NCI-H2107 (cell line): ENCODE measurements at places on chromosomes 3 and 15.

DNA sequence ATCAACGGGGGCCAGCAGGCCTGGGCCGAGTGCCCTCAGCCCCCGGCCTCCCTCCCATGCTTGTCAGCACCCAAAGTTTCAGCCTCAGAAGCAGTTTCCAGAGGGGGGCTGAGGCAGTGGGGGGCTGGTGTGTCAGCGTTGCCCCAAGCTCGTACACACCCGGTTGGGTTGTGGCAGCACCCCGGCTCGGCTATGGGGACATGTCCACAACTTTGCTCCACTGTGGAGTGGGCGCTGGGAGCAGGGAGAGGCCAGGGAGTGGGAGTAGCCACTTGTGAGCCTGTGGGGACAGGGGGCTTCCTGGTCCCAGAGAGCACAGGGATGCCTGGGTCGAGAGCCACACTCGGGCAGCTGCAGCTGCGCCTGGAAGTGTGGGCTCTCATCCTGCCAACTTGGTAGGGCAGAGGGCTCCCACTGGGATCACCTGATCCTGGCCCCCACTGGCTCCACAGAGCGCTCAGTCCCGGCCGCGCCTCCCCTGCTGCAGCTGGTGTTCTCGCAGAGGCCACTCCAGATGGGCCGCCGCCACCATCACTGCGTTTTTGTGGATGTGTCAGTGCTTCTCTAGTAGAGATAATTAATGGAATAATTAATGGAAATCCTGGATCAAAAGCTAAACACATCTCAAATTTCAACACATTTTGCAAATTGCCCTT is 75.1 kb downstream of the NR1D2 start:
- no peak for DNase-seq

- no peak for DNase-seq
Observed at GRCh38 chr3:77595371-77595870, 555.5 kb downstream of the ROBO2 start.

DNA sequence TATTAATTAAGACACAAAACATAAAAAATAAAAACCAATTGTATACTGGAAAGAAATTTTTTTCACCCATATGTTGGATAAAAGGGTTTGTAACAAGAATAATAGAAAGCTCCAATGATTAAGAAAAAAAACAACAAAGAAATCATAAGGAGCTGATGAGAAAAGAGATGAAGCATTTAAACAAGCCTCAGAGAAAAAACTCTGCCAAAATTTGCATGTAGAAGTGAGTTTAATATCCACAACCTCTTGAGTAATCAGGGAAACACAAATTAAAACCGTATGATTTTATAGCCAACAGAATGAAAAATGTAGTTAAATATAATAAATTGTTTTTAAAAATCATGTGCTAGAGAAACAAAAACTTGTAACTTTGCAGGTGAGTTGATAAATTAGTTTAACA is 192.9 kb downstream of the BCHE start:
- no peak for DNase-seq

DNA sequence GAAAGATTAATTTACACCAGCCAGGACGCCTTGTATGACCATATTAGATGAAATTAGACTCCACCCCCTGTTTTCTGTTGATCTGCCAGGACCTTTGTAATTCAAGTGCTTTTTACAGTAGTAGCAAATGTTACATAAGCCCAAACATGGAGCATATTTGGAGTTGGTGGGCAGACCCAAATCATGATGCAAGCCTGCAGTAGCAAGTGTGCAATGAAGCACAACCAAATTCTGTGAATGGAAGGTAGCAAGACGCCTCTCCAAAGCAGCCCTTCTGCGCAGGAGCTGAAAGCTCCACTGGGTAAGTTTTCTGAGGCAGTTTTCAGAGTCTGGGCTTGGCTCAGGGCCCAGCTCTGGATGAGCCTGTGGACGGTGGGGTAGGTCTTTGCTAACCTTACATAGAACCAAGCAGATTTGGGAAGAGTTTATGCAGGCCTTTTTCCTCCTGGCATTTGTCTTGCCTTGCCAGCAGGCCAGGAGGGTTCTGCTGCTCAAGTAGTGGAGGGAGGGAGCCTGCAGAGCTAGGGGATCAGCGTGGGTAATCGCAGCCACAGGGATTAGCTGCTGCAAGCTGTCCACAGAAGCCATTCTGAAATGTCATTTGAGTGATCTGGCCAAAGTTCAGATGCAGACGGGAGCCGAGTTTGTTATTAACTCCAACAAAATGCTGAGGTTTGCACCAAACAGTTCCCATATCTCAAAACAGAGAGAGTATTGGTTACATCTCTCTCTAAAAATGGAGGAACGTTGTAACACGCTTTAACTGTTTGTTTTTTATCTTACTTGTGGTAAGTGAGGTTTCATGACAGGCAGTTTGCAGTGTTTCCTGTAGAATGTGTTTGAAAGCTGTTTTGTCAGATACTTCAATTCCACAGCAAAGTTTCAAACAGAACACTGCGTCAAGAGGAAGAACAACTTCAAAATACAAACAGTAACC is 55.4 kb downstream of the PSMD6 start:
- no peak for DNase-seq

- DNase-seq, result no peak
Observed at GRCh38 chr15:23050708-23051107, 11.3 kb upstream of the TUBGCP5 start.

- no peak for DNase-seq
Observed at GRCh38 chr3:152384412-152384811, 115.7 kb downstream of the MBNL1 start.

DNA sequence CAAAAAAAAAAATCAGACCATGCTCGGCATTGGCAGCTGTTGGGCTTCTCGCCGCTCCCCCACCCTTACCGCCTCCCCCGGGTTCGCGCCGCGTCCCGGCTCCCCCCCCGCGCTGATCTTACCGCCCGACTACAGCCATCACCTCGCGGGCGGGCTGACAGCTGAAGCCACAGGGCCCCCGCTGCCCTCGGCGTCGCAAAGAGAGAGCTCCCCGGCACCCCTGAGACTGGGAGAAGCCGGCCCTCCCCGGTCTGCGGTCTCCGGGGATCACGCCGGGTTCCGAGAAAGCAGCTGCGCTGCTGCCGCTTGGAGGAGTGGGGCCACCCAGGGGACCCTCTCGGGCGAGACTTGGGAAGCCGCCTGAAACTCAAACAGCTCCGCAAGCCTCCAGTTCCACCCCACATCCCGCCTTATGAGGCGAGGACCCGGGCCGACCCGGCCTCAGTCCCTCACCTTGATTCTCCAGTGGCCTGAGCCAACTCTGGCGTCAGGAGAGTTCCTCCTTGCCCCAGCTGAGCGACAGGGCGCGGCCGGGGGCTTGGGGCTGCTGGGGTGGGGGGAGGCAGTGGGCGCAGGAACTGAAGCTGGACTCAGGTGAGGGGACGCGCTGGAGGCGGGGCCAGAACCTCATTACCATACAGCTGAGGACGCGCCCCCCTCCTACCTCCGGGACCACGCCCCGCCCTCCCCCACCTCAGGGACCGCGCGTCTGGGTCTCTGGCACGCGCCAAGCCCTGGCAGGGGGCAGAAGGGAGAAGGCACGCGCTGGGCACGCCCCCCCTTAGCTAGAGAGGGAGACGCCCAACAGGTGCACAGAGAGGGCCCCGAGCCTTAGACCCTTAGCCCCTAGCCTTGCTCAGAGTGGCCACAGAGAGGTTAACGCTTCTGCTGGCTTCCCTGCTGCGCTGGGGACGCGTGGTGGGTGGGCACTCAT is 1.0 kb upstream of the DLL4 start:
- DNase-seq, result peak; percentile 52
